ENCODE measurements at places on chromosomes 6 and 20. TPM values are rescaled to one million over a fixed set of nuclear protein-coding genes. Genes with fewer than 3 reads are reported as not detected.
A peak's percentile ranks its signal among the peaks of the same experiment; 100 is the strongest.

RAB44 gene
- not detected for polyA plus RNA-seq

ZNF318 gene
- polyA plus RNA-seq: 6.9 TPM

ERMARD gene
- 25.5 TPM for polyA plus RNA-seq

THBD gene
- polyA plus RNA-seq: 79.6 TPM

GRM1 gene
- polyA plus RNA-seq: 0.22 TPM

GRCh38 chr6:96171112-96171511 lies 155.3 kb downstream of the FUT9 start:
- no peak for DNase-seq

GRCh38 chr6:10381133-10381829 lies 33.6 kb downstream of the TFAP2A start:
- peak; percentile 37 for DNase-seq

DNA sequence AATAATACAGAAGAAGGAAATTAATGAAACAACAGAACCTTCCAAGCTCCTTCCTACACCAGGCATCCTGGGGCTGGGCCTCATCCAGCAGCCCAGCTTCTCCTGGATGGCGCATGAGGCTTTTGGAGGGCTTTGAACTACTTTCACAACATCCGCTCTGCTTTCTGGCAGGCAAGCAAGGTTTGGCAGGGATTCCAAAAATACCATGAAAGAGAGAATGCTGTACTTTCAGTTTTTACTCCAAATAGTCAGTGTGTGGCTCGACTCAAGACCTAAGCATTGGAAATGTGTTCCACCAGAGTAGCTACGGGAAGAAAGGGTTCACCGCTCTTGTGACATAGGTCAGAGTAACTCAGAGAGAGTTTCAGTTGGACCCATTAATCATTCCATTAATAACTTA lies 125.4 kb downstream of the OPRM1 start:
- DNase-seq: peak; percentile 51

DNA sequence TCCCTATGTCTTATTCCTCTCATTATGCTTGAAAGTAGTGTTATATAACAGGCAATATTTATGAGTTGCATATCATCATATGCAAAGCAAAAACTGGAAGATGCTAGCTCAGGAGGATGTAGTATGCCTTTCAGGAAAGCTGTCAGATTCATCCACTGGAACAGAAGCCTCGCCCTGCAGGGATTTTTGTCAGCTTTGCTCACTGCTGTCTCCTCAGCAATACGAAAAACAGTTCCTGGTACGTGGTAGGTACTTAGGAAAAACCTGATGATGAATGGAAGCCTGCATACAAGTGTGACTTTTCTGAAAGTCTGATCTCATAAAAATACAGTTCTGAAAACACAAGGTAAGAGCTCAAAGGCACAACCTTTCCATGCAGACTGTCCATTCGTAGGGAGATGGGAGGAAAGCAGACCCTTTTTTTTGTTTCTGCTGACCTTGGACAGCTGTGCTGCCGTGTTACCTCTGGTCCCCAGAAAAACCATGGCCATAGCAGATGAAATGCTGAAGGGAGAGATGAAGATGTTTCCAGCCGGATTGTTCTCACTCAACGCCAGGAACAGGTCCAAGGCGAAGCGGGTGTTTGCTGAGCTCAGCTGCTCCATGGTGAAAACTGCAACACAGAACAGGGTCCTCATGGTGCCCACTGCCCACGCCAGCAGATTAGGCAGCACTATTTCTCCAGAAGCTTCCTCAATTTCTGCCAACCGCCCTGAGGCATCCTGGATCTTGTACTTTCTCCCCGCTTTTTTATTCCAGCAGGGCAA lies 1.5 kb downstream of the SERPINB1 start:
- DNase-seq: no peak

- DNase-seq: no peak
Measured at GRCh38 chr20:38095017-38095686, 61.6 kb downstream of the RPRD1B start.

DNA sequence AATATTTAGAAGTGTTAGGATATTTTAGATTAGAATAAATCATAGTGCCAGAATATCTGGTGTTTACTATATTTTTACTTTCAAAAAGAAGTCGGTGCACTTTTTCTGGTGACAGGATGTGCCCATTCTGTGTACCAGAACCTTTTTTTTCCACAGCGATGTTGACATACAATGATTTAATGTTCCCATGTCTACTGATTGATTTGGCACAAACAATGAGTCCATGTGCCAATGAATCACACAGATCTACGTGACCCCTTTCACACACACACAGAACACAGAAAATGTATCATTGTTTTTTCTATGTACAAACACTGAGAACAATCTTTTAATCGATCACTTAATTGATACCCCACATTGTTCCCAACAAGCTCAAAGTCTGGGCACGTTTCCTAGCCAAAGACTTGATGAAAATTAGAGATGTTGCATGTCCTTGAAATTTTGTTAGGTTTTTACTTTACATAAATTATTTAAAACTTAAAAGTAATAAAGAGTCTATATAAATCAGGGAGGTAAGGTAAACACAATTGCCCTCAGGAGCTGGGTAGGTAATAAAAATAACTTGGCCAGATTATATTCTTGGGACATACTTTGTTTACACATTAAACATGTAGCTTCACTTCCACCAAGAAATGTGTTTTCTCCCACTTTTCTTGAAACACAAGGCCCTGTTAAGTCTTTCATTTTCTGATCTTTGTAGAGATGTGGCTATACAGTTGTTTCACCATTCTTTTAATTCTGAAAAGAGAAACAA lies 36.4 kb upstream of the SOX4 start:
- DNase-seq: no peak

DNA sequence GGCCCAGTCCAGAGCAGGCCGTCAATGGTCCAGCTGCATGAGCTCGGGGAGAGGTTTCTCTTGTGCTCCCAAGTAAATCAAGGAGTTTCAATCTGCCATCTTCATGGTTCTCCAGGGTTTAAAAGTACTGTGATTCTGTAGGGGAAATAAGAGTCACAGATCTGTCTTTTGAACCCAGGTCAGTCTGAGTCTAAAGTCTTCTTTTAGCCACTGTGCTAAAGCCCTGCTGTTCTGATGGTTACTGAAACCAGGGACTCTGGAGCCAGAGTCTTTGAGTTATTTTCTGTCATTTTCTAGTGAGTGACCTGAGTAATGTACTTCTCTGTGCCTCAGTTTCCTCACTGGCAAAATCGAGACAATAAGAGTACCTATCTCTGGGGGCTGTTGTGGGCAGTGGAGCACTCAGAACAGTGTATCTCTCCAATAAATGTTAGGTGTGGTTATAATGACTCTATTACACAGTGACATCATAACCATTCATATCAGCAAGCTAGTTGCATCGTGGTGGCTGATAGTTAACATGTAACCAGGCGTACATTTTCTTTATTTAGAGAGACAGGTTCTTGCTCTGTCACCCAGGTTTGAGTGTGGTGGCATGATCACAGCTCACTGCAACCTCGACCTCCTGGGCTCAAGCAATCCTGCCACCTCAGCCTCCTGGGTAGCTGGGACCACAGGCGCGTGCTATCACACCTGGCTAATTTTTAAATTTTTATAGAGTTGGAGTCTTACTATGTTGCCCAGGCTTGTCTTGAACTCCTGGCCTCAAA lies 74.6 kb upstream of the KCNG1 start:
- no peak for DNase-seq

- DNase-seq: no peak
Measured at GRCh38 chr20:36493801-36494114, 47.6 kb upstream of the MYL9 start.

- no peak for DNase-seq
Measured at GRCh38 chr6:143507358-143508145, 4.0 kb downstream of the FUCA2 start.

- no peak for DNase-seq
Measured at GRCh38 chr6:143629104-143630080, 48.4 kb upstream of the PHACTR2 start.

GRCh38 chr6:34510299-34510698 lies 44.4 kb downstream of the PACSIN1 start:
- DNase-seq: no peak

DNA sequence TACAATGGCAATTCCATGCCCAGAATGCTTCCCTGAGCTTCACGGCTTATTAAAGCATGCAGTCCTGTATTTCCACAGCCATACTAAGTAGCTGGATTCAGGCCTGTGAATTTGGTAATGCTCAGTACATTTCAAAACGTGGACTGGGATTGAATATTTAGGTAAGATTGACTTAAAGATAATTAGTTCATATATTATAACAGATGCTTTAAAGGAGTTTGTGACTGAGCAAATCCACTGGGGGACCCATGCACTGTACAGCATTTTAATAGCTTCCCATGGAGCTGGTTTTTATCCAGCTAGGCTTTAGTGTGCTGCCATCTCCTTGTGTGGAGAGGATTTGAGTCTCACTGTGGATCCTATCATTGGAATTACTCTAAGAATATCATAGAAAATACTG lies 420.9 kb upstream of the FLRT3 start:
- DNase-seq: no peak

DNA sequence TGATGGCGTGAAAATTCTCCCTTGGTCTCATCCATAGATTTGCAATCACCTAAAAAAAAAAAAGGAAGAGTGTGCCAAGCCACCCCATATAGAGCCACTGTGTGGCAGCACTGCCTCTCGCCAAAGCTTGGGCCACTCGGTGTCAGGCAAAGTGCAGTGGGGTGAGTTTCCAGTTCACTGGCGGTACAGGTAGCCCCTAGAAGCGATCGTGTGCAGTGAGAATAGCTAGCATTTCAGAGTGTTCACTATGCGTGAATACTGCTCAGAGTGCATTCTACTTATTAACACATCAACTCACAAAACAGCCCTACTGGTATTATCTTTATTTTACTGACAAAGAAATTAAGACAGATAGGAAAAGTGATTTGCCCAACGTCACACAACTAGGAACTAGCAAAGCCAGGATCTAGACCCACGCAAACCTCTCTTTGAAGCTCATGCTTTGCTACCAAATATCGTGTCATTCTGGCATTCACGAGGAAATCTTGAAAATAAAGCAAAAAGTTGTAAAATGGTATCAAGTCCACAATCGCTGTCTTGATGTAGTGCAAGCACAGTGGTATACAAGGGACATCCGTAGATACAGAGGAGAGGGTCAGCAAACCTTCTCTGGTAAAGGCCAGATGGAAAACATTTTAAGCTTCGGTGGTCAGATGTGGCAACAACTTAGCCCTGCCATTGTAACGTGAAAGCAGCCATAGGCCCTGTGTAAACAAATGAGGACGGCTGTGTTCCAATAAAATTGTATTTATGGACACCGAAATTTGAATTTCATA lies 10.4 kb upstream of the GCNT2 start:
- peak; percentile 80 for DNase-seq

Measured in hepatocyte (in vitro differentiated cells).